ENCODE measurements at places on chromosomes 11 and 22. TPM values are rescaled to one million over a fixed set of nuclear protein-coding genes. Genes with fewer than 3 reads are reported as not detected.
A peak's percentile ranks its signal among the peaks of the same experiment; 100 is the strongest.

DNA sequence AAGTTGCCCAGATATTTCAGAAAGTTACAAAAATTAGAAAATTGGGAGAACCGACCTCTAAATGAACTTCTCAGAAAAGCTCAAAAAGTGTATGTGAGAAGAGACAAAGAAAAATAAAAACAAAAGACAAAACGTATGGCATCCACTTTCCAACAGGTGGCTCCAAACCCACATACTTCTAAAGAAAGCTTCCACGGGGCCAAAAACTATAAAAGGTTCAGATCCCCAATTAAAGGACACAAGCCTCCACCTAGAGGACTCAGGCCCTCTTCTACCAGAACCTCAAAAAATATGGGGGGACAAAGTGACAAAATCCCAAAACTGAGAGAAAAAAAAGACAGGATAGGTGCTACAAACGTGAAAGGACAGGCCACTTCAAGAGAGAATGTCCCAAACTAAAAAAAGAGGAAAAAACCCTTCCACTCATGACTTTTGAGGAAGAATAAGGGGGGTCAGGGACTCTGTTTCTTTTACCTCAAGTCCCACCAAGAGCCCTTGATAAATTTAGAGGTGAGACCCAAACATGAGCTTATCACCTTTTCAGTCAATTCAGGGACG is 8.8 kb downstream of the SCGB2A1 start:
- DNase-seq, result peak; percentile 5
- H3K27me3 ChIP-seq, result peaks cover 35% of the 10 kb centered on the region
- no peaks in the 10 kb centered on the region for H3K36me3 ChIP-seq
- H3K4me1 ChIP-seq, result no peaks in the 10 kb centered on the region

DNA sequence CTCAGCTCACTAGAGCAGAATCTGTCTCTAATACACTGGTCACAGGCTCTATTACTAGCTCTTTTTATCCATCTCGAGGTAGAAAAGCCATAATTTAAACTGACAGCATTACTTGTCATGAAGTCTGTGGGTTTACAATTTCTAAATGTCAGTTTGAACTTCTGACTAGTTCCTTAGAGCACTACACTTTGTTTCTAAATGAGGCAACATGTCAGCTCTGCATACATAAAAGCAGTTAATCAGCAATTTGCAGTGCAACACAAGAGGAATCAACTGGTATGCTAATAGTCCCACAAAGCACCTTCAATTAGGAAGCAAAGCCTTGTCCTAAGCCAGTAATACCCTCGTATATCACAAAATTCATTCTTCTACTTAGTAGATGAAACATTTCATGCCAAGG is 321.3 kb downstream of the TTC28 start:
- no peak overlapping the region for H3K27ac ChIP-seq
- no peak overlapping the region for H3K4me3 ChIP-seq
- no peaks in the 10 kb centered on the region for H3K36me3 ChIP-seq
- no peaks in the 10 kb centered on the region for H3K4me1 ChIP-seq
- DNase-seq, result no peak

DNA sequence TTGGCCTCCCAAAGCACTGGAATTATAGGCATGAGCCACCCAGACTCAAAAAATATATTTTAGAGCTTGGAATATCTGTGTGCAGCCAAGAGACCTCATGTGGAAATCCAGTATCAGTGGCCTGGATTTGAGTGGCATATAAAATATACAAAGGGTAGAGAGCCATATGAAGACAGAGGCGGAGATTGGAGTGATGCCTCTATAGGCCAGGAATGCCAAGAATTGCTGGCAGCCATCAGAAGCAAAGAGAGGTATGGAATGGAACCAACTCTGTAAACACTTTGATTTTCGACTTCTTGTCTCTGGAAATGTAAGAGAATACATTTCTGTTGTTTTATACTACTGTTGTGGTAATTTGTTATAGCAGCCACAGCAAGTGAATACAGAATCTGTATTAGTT is 123.0 kb downstream of the PLEKHA7 start:
- peak overlapping the region; percentile 93 for H3K27ac ChIP-seq
- H3K27me3 ChIP-seq, result no peaks in the 10 kb centered on the region
- H3K4me3 ChIP-seq, result no peak overlapping the region
- peaks cover 84% of the 10 kb centered on the region for H3K4me1 ChIP-seq

GRCh38 chr11:14270690-14271542 is 88.1 kb downstream of the RRAS2 start:
- H3K4me3 ChIP-seq, result no peak overlapping the region
- no peaks in the 10 kb centered on the region for H3K4me1 ChIP-seq
- H3K27ac ChIP-seq, result no peak overlapping the region
- no peaks in the 10 kb centered on the region for H3K27me3 ChIP-seq

- H3K4me3 ChIP-seq, result no peak overlapping the region
- H3K27ac ChIP-seq, result no peak overlapping the region
- no peaks in the 10 kb centered on the region for H3K27me3 ChIP-seq
- H3K36me3 ChIP-seq, result no peaks in the 10 kb centered on the region
Observed at GRCh38 chr11:55357560-55358184, 10.1 kb upstream of the OR4A15 start.

DNA sequence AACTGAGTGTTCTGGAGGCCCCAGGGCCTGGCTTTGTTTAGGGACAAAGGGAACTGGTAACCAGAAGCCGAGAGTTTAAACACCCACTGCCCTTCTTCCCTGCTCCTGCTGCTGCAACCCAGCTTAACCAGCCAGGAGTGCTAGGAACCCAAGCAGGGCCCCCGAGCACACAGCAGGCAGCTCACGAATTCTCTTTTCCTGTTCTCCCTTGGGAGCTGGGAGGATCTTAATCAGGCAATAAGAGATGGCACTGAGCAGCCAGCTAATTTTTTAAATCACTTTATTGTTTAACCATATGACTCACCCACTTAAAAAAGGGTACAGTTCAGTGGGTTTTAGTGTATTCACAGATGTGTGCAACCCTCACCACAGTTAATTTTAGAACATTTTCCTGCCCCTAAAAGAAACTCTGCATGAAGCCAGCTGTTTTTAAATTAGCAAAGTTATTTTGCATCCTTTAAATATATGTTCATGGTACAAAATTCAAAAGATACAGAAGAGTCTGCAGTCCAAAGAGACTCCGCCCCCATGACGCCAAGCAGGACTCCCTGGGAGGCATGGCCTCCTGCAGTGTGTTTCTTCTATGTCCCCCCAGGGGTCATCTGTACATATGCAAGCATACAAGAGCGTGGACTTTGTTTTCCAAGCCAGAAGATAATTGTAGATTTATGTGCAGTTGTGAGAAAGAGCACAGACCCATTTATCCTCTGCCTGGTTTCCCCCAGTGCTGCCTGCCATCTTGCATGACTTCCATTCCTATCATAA is 18.9 kb upstream of the PPP6R3 start:
- no peaks in the 10 kb centered on the region for H3K4me1 ChIP-seq
- no peaks in the 10 kb centered on the region for H3K27me3 ChIP-seq

DNA sequence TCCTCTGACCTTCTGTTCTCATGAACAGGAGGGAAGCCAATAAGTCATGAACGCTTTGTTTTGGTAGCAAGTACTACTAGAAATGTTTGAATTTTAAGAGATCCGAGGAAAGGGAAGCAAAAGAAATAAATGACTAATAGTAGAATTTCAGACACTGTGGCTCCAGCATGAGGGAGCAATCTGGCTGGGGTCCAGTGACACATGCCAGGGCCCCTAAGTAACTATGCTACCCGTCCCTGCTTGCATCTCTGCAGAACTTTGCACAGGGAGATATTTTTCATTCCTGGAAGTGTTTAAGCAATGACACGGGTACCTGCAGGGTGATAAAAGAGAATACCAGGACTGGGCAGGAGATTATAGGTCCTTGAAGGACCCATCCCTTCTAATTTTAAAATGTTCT is 7.3 kb upstream of the ADAMTS8 start:
- no peak overlapping the region for H3K4me3 ChIP-seq
- peaks cover 36% of the 10 kb centered on the region for H3K27me3 ChIP-seq
- no peak overlapping the region for H3K27ac ChIP-seq
- no peaks in the 10 kb centered on the region for H3K4me1 ChIP-seq

- DNase-seq, result no peak
- H3K4me3 ChIP-seq, result no peak overlapping the region
- H3K27ac ChIP-seq, result no peak overlapping the region
- no peaks in the 10 kb centered on the region for H3K36me3 ChIP-seq
- H3K27me3 ChIP-seq, result no peaks in the 10 kb centered on the region
- H3K4me1 ChIP-seq, result no peaks in the 10 kb centered on the region
Observed at GRCh38 chr11:43012606-43013005, 299.2 kb upstream of the API5 start.

GRCh38 chr11:2533587-2534133 is 88.9 kb downstream of the KCNQ1 start:
- peak overlapping the region; percentile 8 for H3K27ac ChIP-seq
- peak; percentile 85 for DNase-seq
- H3K36me3 ChIP-seq, result peaks cover 5% of the 10 kb centered on the region

DNA sequence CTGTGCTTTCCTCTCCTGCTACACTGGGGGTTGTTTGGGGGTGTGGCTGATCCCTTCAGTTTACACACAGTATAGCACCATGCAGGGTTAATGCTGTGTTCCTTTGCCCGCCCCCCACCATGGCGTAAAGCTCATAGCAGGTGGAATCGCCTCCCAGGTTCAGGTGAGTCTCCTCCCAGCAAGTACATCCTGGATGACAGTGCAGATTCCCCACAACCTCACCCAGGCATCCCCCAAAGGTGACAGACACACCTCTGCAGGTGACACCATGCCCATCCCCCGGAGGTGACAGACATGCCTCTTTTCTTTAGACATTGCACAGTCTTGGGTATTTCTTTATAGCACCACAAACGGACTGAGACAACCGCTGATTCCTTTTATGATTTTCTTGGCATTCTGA is 343.7 kb downstream of the BRD1 start:
- H3K4me3 ChIP-seq, result no peak overlapping the region
- peaks cover 10% of the 10 kb centered on the region for H3K36me3 ChIP-seq
- H3K27me3 ChIP-seq, result peaks cover 26% of the 10 kb centered on the region
- no peak for DNase-seq
- peaks cover 30% of the 10 kb centered on the region for H3K4me1 ChIP-seq

DNA sequence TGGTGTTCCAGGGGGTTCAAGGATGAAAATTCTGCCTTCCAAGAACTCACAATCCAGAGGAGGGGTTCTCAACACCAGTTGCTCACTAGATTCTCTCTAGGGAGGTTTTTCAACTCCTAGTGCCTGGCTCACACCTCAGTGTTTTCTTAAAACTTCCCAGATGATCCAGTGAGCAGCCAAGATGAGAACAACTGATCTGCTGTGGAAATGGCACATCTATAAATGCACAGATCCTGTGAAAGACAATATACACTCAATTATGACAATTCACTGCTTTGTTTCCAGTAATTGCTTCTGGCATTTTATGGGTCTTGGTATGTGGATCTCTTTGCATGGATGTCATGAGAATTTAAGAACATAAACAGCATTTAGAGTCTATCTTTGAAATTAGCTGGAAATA is 45.2 kb upstream of the PRSS23 start:
- H3K4me1 ChIP-seq, result no peaks in the 10 kb centered on the region
- H3K4me3 ChIP-seq, result no peak overlapping the region
- H3K27me3 ChIP-seq, result no peaks in the 10 kb centered on the region
- no peak for DNase-seq
- no peak overlapping the region for H3K27ac ChIP-seq
- no peaks in the 10 kb centered on the region for H3K36me3 ChIP-seq

DNA sequence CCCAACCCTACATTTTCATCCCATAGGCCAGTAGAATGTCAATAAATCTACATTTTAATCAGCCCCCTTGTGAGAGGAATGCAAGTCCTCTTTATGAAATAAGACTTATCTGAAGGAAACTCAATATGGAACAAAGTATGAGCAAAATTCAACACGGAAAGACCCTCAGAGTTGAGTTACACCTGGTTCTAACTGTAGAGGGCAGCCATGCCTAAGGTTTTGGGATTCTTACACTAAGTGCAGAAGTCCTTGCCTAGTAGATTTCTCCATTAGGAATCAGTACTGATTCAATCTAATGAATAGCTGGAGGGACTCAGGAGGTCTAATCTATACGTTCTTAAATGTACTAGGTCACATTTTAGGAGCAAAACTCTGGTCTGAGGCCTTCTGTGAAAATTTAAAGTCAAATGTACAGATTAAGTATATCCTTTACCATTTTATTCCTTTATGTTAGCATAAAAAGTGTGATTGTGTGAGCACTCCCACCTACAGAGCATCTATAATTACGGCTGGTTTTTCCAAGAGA is 904.5 kb downstream of the DLG2 start:
- H3K4me3 ChIP-seq, result no peak overlapping the region
- no peak overlapping the region for H3K27ac ChIP-seq
- H3K27me3 ChIP-seq, result peaks cover 36% of the 10 kb centered on the region
- no peaks in the 10 kb centered on the region for H3K36me3 ChIP-seq
- DNase-seq, result no peak

Gene FOLR2
- total RNA-seq, result not detected

Gene FGF3
- not detected for total RNA-seq

Measured in Calu3 (cell line).